ENCODE measurements at places on chromosomes 12 and 14.

DNA sequence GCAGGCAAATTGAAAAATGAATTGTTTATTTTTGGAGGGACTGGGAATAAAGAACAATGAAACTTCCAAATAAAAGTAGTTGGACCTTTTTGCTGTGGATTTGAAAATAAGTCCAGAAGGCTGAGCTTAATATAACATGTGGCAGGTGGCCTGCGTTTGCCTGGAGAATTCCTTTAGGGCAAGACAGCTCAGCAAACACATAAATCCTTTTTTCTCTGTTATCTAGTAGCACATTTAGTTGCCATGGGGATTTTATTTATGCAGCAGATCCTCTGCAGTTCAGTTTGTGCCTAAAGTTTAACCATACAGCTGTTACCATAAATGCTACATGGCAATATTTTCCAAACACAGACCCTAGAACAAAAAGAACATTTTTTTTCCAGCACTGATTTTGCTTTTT is 180.0 kb downstream of the NPAS3 start:
- no peak for DNase-seq

- DNase-seq: no peak
These were observed 21.7 kb upstream of the JPH4 start for GRCh38 chr14:23600322-23600707.

DNA sequence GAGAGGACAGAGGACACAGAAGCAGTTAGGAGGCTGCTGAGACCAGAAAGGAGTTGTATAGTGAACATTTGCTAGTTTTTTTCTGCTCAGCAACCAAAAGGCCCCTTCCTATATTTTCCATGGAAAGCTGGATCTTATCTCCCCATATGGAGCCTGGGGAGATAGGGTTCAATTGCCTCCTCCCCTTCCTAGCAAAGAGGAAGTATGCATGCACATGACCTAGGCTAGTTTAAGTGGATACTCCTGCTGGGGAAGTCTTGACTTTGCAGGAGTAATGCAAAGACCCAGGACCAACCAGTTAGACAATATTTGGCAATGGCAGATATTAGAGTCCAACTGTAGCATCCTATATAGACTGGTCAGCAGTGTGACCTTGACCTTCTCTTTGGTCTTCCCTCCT is 15.1 kb downstream of the CHD8 start:
- no peak for DNase-seq

DNA sequence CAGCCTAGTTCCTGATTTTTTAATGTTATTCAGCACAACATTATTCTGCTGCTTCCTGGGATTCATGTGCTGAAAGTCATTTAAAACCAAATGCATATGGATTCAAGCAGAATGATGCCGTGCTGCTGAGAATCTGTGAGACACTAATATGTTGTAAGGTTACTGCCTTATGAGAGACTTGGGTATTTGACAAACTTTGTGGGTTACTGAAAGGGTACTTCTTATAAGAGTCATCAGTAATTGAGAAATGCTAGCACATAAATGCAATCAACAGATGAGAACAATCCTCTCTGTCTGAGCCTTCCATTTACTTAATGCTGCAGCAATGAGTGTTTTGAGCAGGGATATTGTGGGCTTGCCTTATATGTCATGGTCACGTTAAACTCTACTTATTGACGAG is 175.7 kb downstream of the NPAS3 start:
- no peak for DNase-seq

DNA sequence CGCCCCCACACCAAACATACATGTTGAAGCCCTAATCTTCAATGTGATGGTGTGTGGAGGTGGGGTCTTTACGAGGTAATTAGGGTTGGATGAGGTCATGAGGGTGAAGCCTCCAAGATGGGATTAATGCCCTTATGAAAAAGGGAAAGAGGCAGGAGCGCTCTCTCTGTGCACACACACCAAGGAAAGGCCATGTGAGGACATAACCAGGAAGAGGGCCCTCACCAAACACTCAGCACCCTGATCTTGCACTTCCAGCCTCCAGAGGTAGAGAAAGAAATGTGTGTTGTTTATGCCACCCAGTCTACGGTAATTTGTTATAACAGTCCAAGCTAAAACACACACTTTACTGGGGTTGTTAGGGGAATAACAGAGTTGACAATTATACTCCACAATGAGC is 14.6 kb upstream of the PITPNM2 start:
- no peak for DNase-seq

GRCh38 chr14:72462056-72462455 is 431.8 kb downstream of the DPF3 start:
- peak; percentile 44 for DNase-seq

DNA sequence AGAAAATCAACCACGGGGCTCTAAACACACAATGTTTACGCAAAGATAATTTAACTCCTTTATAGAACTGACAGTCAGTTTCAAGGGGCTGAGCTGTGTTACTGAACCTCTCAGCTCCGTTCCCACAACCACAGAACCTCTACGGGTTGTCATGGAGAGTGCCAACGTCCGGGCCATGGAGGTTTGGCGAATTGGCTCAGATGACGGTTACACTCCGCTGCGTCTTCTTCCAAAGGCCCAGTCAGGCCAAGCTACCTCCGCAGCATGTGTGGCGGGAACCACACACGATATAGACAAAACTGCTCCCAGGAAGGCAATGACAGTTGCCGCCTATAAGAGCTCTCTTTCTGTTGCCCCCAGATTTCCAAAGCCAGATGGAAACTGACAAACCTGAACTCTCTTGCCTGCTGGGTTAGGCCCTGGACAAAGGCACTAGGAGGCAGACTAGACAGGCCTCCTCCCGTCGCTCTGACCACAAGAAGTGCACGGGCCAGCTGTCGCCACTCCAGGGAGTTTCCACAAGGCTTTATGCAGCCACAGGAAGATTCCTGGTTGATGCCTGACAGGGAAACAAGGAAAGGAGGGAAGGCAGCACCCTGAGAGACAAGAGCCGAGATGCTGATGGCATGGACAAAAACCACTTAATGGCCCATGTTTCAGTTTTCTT is 30.3 kb downstream of the CCDC88C start:
- DNase-seq: peak; percentile 89

GRCh38 chr14:58541633-58542022 is 96.1 kb upstream of the DACT1 start:
- DNase-seq: no peak

DNA sequence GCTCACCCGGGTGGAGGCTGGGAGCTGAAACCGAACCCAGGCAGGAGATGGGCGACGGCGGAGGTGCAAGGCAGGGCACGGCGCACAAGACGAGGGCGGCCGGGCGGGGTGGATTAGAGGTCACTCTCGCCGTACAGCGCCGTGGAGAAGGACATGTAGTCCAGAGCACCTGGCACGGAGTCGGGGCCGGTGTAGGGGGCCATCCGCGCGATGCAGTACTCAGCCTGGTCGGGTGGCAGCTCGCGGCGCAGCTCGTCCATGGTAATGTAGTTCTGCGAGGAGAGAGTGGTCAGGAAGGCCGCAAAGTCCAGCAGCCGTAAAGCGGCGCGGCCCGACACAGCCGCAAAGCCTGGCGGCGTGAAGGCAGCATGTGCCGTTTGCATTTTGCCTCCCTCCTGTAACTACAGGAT is 81.9 kb upstream of the ZFP36L1 start:
- DNase-seq: no peak

GRCh38 chr12:89319122-89319521 is 33.2 kb downstream of the DUSP6 start:
- DNase-seq: no peak

GRCh38 chr12:1527789-1528188 is 66.6 kb downstream of the FBXL14 start:
- DNase-seq: peak; percentile 75

DNA sequence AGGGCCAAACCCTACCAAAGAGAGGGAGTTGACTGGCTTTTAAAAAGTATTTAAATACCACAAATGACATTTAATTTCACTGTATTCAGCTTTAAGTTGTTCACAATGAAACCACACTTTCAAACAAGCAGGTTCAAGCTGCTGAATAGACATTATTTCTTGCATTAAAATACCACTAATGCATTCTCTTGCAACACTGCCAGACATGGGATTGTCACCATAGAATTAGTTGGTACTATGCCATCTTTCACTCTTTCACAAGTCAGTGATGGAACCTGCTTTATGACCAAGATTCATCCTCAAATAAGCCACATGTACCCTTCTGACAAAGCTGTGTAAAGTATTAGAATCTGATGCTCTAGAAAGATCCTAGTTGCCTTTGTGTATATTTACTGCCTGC is 239.4 kb downstream of the PAWR start:
- no peak for DNase-seq

DNA sequence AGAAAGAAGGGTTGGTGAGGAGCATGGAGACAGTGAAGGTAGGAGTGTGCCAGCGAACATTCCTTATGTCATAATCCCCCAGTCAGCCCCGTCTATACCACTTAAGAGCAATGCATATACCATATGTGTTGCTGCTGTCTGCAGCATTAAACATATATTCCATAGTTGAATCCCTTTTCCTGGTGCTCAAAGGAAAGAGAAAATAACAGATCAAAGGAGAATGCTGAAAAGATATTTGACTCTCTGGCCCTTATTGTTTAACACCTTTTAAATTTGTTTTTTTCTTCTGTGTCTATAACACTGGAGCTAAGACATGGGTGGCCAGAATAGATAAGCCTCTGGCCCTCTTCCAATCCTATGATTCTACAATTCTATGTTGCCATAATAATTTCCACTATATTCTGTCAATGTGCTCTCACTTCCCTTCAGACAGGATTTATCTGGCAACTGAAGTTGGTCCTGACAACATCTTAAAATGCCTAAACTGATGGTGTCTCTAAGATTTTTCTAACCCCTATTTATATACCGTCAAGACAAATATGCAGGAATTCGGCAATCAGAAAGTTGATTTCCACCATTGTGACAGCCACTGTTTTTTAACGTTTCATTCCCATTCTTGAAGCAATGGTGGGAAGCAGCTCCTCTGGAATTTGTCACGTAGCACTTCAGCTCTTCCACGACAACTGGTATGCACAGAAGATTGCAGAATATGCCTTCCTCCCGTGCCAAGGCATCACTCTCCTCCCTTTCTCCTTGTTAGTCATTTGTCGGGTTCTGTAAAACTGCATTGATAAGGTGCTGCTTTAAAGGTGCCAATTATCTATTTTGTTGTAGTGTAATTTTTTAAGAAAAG is 204.7 kb downstream of the BCAT1 start:
- DNase-seq: no peak

- DNase-seq: no peak
These were observed 8.0 kb downstream of the BORCS5 start for GRCh38 chr12:12364787-12365445.

DNA sequence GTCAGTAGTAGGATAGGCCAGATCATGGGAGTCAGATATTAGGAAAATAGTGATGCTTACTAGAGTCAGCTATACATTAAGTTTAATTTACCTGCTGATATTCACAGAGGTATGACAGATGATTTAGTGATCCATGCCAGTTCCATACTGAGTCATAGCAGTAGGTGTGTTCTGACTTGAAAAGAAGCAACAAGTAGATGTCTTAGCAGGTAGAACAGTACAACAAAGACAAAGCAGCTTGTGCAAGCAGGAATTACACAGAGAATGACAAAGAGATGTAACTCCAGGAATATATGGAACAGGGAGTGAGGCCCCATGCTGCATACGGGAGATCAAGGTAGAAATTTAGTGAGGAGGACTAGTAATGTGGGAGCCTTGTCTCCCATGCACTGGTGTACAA is 556.9 kb downstream of the SLC16A7 start:
- no peak for DNase-seq

GRCh38 chr14:74917646-74918081 is 5.4 kb downstream of the RPS6KL1 start:
- DNase-seq: no peak

- DNase-seq: peak; percentile 37
These were observed 59.0 kb downstream of the FERMT2 start for GRCh38 chr14:52891800-52892199.

GRCh38 chr12:45216230-45216982 is 511 bp downstream of the ANO6 start:
- DNase-seq: peak; percentile 78

- DNase-seq: peak; percentile 65
These were observed 45.2 kb upstream of the C14orf132 start for GRCh38 chr14:95993768-95994592.

GRCh38 chr14:93744176-93744575 is 44.1 kb downstream of the PRIMA1 start:
- DNase-seq: no peak

- DNase-seq: no peak
These were observed 20.3 kb downstream of the SLC25A29 start for GRCh38 chr14:100285913-100286400.

- peak; percentile 5 for DNase-seq
These were observed 76.4 kb upstream of the ANO4 start for GRCh38 chr12:100718187-100718586.

All from astrocyte of the hippocampus (primary cell).